ENCODE measurements at places on chromosomes 5 and 9.
A peak's percentile ranks its signal among the peaks of the same experiment; 100 is the strongest.

DNA sequence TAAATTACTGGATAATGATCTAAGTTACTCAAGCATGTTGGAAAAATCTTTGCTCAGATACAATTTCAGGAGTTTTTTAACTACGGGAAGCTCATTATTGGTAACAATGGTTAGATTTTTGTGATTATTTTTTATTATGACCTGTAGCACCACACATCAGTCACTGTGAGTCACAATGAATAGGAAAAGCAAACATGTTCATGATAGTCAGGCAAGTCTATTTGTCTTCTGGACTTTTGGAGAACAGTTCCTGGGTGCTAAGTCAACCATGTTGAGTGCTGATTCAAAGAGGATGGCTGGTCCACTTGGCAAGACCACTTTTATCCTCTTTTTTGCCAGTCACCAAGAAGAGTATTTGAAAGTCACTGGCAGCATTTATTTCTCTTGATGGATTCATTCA, 403.2 kb downstream of the KIF4B start:
- no peak for DNase-seq

GRCh38 chr9:80028501-80028900, 456.7 kb downstream of the TLE4 start:
- no peak for DNase-seq

GRCh38 chr9:109251080-109251775, 69.6 kb downstream of the EPB41L4B start:
- no peak for DNase-seq

DNA sequence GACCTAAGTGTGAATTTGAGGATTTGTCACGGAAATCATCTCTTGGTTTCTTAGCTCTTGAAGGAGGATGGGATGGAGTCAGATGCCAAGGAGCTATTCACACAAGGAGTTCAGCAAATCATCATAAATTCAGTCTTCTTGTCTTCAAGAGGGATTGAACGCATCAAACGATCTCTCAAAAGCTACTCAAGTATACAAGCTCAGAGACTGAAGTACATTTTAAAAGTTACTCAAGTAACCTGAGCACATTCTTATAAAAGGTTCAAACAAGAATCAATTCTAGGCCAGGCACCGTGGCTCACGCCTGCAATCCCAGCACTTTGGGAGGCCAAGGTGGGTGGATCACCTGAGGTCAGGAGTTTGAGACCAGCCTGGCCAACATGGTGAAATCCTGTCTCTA, 21.1 kb upstream of the GOLPH3 start:
- DNase-seq: no peak

- no peak for DNase-seq
Measured at GRCh38 chr5:165031371-165031770, 1526.0 kb downstream of the MAT2B start.

DNA sequence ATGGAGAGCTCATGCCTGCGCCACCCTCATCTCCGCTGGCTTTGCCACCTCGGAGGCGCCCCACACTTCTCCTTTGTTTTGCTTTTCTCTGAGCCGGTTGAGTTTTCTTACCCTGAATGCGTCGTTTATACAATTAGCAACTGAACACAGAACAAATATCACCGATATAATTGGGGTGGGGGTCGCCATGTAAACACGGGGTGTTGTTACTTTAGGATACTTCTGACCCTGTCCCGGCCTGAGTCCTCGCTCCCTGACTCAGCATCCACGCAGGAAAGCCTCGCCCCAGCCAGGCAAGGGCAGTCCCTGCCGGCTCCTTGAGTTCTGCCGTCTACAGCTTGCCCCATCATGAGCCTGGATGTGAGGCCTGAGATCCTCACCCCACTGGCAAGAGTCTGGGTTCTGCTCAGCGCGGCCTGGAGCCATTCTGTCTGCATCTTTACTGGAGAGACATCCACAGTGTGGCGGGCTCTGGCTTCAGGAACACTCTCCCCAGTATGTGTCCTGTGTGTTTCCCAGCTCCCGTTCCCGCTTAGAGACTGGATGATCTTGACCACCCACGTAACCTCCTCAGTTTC, 5.5 kb downstream of the NKX2-5 start:
- no peak for DNase-seq

- DNase-seq: no peak
Measured at GRCh38 chr5:158684469-158684868, 415.2 kb downstream of the EBF1 start.

DNA sequence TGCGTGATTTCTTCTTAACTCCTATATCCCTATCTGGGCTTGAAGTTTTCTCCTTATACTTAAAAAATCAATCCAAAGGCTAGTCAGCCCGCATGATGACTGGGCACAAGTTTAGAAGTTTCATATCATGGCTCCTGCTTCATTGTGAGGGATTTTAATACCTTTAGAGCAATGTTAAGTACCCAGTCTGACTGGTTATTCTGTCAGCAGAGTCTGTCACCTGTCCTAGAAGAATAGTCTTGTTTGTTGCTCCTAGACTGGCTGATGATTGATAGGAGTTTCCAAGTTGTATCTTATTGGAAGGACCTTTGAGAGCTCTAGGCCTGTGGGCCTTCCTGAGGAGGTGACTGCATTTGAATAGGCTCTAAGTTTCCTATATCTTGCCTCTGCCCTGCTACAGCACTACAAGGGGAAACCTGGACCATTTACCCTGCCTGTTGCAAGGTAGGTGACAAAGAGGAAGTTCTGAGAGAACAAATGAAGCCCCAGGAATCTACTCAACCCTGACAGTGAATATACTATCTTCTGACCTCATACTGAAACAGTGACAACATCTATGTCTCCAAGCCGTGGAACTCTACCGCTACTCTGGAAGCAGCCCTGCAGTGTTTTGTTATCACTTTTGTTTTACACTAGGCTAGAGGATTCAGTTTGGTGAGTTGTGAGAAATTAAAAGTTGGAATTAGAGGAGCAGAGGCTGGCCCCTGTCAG, 66.5 kb downstream of the F2RL2 start:
- DNase-seq: no peak

GRCh38 chr5:95739857-95740256, 8.7 kb downstream of the RHOBTB3 start:
- DNase-seq: no peak

DNA sequence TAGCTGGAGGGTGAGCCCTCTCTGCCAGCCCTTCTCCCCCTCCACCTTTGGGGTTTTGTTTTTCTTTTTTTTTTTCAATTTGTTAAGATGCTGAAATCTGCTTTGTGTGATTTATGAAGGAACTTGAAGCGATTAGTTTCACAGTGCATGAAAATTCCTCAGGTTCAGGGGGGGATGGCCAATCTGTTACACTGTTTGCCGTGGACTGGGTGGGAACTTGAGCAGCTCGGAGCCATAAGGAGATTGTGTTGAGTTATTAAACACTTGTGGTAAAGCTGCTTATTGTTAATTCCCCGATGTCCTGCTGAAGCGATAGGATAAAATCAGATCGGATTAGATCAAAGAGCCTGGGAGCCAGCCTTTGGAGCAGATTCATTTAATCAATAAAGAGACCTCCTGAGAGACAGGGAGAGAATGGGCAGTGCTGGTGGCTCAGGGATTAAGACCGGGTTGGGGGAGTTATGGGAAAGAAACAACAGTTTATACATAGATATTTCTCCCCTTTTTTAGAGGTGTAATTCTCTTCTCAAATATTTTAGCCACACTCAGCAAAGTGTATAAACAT, 105.8 kb upstream of the SPATA31D4 start:
- DNase-seq: no peak

DNA sequence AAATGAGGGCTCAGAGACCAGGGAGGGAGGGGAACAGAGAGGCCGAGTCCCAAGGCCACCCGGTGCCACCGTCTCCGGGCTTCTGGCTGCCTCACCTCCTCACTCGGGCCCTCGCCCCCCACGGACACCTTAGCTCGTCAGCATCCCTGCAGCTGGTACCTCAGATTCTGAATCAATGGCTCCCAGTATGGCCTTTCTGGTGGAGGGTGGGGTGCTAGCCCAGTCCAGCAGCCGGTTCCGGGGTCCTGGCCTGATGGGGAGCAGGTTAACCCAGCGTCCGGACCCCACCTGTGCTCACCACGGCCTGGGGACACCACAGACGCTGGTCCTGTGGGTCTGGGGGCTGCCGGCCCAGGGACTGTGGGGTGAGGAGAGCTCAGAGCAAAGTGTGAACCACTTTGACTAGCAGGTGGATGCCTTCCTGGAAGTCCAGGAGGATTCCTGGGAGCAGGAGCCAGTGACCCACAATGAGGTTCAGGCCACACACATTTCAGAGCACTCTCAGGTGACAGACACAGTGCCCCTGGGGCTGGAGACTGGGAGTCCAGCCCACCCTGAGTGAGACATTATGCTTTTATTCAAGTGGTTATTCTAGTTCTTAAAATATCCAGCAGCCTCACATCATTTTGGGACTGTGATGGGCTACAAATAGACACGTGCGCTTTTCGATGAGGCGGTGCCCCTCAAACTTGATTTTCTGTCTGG, 53.3 kb downstream of the AHRR start:
- DNase-seq: no peak

- no peak for DNase-seq
Measured at GRCh38 chr9:32854271-32854670, 70.9 kb downstream of the TMEM215 start.

- peak; percentile 40 for DNase-seq
Measured at GRCh38 chr5:179558932-179559283, 8.6 kb downstream of the RUFY1 start.

DNA sequence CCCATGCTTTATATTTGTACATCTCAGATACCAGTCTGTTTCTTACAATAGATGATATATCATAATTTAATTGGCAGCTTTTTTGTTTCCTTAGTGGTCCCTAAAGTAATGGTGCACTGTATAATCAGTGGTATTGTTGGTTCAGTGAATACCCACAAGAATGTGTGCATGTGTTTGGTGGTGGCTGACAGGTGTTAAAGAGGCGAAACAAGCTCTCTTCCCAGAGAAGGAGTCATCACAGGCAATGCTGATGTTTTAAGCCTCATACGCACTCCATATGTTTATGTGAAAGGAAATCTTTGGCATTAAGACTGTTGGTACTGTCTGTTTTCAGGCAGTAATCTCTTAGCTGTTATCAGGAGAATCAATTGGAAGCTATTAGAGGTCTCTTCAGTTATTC, 49.2 kb upstream of the KIAA1958 start:
- DNase-seq: no peak

- DNase-seq: peak; percentile 88
Measured at GRCh38 chr5:68343421-68343826, 127.9 kb downstream of the PIK3R1 start.

- DNase-seq: peak; percentile 19
Measured at GRCh38 chr9:37508834-37509206, 23.1 kb downstream of the POLR1E start.

DNA sequence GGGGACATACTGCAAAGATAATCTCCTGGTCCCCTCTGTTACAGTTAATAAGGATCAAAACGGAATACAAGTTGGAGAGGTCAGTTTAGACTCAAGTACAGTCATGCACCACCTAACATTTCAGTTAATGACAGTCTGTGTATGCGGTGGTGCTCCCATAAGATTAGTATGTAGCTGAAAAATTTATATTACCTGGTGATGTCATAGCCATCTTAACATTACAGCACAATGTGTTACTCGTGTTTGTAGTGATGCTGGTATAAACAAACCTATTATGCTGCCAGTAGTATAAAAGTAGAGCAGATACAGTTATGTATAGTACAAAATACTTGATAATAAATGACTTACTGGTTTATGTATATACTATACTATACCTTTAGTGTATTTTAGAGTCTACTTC, 207.9 kb downstream of the GDNF start:
- no peak for DNase-seq

- DNase-seq: no peak
Measured at GRCh38 chr5:37772255-37772654, 67.6 kb downstream of the GDNF start.

DNA sequence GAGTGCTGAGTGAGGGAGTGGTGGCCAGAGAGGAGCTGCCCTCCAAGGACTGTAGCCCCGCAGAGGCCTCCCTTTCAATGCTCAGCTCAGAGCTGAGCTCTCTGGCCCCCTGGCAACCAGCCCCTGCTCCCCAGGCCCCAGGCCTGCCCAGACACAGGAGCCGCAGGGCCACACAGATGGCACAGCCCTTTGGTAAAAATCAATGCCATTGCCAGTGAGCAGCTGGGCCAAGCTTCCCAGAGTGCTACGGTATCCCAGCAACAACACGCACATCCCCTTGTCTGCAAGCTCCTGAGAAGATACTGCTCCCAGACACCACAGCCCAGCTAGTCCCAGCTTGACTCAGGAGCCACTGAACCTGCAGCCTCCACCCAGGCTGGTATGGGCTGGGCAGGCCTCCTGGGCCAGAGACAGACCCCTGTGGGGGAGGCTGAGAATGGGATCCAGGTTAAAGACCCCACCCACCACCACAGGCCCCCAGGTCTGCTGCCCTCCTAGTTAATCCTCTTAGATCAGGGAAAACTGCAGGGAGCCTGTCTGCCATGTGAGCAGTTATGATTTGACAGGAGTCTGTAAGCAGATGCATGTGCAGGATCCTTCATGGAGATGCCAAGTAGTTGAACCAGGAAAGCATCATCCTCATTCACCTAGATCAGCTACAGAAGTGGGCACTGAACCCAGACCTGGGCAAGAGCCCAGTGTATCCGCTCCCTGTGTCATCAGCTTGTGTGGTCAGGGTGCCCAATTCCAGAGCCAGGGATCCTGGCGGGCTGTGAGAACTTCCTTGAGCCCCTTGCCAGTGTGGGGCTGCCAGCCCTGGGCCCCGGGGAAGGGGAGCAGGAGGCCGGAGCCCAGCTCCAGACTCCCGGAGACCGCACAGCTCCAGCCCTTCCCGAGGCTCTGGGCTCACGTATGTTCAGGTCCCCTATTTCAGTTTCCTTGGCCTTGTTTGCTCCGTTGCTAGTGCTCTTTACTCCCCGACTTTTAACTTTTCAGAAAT, 26.7 kb upstream of the ADAMTS2 start:
- no peak for DNase-seq

DNA sequence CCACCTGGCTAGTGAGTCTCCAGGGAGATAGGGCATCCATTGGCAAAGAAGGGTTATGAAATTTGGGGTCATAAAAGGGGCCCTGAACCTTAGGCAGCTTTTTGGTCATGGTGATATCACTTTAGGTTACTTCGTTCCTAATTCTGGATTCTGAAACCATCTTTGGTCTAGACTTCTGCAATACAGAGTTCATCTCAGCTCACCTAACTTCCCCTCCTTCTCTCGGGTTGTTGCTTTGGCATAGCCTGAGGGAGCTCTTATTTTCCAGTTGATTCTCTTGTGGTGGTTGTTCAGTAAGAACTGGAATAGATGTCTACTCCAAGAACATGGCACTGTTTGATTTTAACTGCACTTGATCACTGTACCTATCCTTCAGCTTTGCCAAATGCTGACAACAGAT, 148.9 kb upstream of the RUSC2 start:
- no peak for DNase-seq

- DNase-seq: peak; percentile 25
Measured at GRCh38 chr9:133597316-133597957, 11.8 kb downstream of the FAM163B start.

GRCh38 chr9:14180093-14180959, 133.6 kb downstream of the NFIB start:
- DNase-seq: no peak

All from hematopoietic multipotent progenitor cell treated with erythropoietin and hydrocortisone succinate and interleukin-3 and kit ligand, for 6 days (in vitro differentiated cells).